Uterus (tissue), 4 donors: ENCODE measurements at places on chromosomes 11 and 22.

GRCh38 chr11:112294688-112295340 lies 34.2 kb upstream of the PLET1 start:
- no peak for DNase-seq

GRCh38 chr22:39309881-39310714 lies 9.3 kb downstream of the RPL3 start:
- no peak for DNase-seq

GRCh38 chr11:114082415-114082748 lies 22.9 kb downstream of the ZBTB16 start:
- DNase-seq = no peak

- no peak for DNase-seq
Measured at GRCh38 chr22:40982482-40983385, 31.6 kb downstream of the RBX1 start.

DNA sequence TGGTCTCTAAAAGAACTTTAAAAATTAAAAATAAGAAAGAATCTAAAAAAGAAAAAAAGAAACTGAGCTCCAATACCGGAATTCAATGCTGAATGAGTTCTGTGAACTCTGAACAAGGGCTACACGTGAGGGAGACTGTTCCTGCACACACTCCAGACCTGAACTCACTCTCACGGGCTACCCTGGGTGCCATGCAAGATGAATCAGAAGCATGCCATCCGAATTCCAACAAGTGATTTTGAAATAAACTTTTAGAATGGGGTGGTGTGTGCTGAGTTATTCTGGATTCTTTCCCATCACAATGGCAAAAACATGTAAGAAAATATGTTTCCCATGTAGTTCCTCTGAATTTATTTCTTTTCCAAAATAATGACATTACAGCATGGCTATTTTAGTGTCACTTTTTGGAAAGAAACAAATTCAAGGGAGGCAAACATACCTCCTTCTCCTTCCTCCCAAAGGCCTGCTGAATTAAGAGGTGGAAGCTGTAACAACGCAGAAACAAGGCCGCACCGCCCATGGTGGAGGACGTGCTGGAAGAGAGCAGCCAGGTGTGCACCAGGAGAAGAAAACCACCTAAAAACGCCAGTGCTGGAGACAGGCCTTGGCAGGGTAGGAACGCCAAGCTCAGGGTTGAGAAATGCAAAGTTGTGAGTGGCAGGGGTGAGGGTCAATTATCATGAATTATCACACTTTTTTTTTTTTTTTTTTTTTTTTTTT lies 63.2 kb upstream of the ARFGAP3 start:
- DNase-seq = no peak

- no peak for DNase-seq
Measured at GRCh38 chr11:37657645-37658044, 1059.6 kb upstream of the RAG2 start.

- no peak for DNase-seq
Measured at GRCh38 chr22:29319072-29319471, 3.6 kb upstream of the RASL10A start.

- no peak for DNase-seq
Measured at GRCh38 chr22:39432361-39432811, 24.4 kb upstream of the MGAT3 start.

DNA sequence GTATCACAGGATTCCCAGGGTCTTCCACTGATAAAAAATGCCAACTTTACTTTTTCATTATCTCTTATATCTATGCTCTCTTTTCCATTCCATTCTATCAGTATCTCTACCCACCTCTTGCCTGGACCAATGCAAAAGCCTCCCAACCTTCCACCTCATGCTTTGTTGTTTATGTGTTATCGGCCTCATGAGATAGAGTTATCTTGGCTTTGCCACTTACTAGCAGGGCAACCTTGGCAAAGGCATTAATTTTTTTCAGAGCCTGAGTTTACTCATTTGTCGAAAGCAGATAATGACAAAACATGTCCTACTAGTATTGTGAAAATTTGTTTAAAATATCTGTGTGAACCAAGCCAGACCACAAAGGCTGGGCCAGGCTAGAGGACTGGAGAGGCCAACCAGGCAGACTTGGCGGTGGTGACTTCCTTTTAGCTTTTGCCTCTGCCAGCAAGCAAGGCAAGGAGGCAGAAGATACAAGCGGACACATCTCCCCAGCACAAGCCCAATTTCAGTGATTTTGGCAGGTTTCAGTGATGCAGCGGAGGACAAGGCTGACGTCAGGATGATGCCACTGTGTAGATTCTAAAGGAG lies 106.9 kb downstream of the ADAMTS15 start:
- DNase-seq = no peak

GRCh38 chr11:118139578-118139977 lies 13.0 kb downstream of the SCN4B start:
- no peak for DNase-seq

DNA sequence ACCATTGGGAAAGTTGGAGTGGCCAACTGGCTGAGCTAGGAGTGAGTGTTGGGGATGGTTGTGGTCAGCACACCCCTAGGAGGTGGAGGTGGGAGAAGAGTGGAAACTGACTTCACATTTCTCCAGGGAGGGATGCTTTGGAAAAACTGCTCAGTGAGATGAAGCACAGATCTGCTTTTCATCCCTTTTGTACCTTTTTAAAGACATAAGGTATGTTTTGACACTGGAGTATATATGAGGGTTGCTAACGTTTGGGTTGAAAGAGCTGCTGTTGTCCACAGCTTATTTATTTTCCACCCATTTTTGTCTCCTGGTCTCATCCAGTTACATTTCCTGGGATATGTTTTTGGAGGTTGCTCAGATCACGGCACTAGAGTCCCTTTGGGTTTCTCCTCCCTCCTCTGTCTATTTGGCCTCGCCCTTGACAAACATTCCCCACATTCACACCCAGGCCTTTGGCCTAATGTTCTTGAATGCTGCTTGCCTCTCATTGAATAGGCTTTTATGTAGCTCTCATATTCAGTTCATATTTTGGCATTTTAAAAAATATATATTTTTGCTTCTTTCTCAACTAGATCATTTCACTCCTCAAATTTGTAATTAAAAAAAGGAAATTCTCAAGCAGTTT lies 8.3 kb downstream of the SREBF2 start:
- DNase-seq = no peak

GRCh38 chr11:27367881-27368280 lies 4.9 kb upstream of the CCDC34 start:
- no peak for DNase-seq

GRCh38 chr11:114232400-114233059 lies 63.7 kb upstream of the NNMT start:
- DNase-seq = no peak

DNA sequence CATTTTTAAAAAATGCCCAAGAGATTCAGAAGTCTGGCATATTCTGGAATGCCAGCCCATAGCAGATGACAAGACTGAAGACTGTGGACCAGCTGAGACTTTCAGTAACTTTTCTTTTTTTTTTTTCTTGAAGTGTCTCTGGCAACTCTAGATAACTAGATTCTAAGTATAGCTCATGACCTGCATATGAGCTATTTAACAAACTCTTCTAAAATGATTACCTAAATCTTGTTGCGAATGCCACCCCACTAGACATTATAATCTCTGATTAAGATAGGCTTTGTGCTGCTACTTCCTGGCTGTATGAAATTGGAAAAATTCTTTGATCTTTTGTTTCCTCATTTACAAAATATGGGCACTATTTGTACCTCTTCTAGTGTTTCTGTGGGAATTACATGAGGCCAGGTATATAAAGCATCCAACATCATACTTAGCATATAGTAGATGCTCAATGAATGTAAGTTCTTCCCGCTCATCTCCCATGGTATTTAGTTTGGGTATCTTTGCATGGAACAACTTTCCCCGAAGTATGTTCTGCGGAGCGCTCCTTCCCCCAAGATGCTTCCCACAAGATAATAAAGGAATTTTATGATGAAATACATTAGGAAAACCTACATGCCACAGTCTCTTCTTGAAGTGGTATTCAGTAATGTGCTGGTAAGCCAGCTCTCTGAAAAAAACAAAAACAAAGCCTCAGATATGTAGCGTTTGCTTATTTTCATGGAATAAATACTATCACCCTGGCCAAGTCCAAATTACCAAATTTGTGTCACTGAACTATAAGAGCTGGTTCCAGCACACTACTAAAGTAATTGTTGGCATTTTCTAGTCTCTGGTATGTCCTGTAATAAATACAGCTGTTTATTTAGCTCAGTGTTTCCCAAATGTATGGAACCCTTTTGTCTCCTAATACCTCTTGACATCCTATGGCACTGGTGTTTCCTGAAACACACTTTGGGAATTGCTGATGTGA lies 86.8 kb upstream of the TIMP3 start:
- no peak for DNase-seq

GRCh38 chr22:23903328-23903971 lies 9.3 kb downstream of the MIF start:
- no peak for DNase-seq

- no peak for DNase-seq
Measured at GRCh38 chr11:125433454-125434121, 62.5 kb downstream of the FEZ1 start.

- no peak for DNase-seq
Measured at GRCh38 chr11:26028393-26028911, 303.5 kb upstream of the ANO3 start.

- no peak for DNase-seq
Measured at GRCh38 chr11:27204529-27204928, 158.5 kb downstream of the CCDC34 start.

DNA sequence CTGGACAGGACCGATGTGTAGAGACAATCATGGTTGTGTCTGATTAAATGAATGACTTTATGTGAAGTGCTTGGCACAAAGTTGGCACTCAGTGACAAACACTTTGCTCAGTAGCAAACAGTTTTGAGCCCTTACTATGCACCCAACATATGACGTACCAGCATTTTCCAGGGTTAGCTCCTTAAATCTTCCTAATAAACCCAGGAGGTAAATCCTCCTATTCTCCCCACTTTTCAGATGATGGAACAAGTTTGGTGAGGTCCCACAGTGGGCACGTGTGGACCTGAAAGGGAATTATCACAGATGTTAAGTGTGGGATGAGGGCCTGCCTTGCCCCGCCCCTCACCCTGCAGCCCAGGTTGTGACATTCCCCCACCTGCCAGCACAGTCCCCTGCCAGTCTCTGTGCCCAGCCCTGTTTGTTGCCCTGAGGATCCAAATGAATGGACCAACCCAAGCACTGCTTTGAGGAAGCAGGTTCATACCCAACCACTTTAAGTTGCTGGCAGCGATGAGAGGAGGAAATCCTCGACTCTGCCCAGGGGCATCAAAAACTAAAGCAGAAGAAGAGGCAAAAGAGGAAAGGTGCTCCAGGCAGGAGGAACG lies 6.6 kb upstream of the CARD10 start:
- no peak for DNase-seq

- DNase-seq = no peak
Measured at GRCh38 chr11:69574608-69575255, 66.2 kb upstream of the CCND1 start.

- DNase-seq = no peak
Measured at GRCh38 chr11:19985111-19985510, 175.2 kb downstream of the DBX1 start.

DNA sequence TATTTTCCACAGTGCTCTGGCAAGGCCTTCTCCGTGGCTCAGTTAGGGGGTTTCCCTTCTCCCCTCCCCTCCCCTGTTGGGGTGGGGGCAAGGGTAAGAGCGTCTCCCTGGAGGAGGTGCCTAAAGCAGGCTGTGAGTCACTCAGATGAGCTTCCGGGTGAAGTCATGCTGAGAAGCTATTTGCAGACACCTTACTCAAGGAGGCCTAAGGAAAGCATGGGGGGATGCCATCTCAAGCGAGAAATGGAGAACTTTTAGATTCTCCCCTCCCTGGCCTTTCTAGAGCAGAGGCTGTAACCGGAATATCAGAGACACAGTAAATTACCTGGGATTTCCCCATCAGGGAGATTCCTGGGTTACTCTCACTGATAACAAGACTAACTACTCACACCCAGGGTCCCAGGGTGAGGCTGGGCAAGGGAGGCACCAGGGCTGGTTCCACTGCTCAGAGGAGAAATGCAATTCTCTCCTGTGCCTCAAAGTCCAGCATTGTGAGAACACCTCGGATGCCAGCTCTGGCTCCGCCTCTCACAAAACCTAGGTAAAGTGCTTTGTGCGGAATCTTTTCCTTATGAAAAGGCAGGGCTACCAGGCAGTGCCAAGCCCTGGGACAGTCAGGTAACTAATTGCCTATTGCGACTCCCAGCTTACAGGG lies 123.6 kb downstream of the ABTB2 start:
- DNase-seq = no peak

- no peak for DNase-seq
Measured at GRCh38 chr11:118166641-118167040, 9.8 kb downstream of the SCN2B start.

GRCh38 chr22:48755059-48755949 lies 1072.4 kb downstream of the BRD1 start:
- DNase-seq = no peak

GRCh38 chr11:75450826-75451821 lies 18.1 kb upstream of the KLHL35 start:
- no peak for DNase-seq

- DNase-seq = no peak
Measured at GRCh38 chr11:71349627-71350026, 97.2 kb upstream of the SHANK2 start.

GRCh38 chr11:33787076-33787475 lies 12.8 kb upstream of the FBXO3 start:
- DNase-seq = no peak

GRCh38 chr11:3855808-3856491 lies 486 bp downstream of the STIM1 start:
- DNase-seq = peak; percentile 39

GRCh38 chr11:13091804-13092203 lies 82.7 kb downstream of the RASSF10 start:
- no peak for DNase-seq

DNA sequence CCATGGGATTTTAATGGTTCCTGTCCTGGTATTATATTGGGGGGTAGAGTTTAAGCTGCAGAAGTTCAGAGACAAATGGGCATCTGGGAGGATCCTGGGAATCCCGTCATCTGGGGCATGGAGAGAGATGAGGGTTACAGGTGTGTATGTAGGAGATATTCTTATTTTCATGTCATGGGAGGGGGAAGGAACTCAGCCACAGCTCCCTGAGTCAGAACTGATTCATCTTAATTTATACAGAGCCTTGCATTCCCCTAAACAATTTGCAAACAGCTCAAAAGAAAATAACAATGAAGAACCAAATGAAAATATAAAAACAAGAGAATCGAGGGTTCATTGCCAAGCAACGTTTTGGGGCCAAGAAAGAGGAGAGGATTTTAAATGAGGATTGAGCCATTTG lies 155.9 kb upstream of the TBCEL start:
- DNase-seq = no peak

DNA sequence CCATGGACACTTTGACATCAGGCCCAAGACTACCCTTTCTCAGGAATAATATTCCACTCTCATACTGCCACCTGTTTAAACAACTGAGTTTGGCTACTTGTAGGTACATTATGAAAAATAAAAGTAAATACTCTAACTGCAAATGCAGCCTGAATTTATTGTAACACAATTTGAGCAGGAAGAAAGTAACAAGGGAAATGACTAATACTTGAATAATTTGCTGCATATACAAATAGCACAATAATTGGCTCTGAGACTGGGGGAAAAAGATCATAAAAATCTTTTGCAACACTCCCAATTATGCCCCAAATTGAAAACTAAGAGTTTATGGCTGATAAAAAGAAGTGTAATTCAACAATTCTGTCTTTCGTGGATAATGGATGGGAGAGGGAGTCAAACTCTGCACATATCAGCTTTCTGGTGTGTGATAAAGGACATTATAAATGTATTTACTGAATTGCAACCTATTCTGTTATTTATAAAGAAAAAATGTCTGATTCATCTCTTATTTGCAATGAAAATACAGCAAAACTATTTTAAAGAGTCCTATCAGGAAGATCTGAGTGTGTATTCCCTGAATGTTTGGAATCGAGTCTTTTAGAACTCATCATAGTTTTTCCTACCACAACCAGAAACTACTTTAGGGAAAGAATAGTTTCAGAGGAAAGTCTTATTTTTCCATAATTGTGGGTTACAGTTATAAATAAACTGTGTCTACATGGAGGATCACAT lies 359.0 kb downstream of the JRKL start:
- no peak for DNase-seq
